ENCODE measurements at places on chromosomes 4 and X.

- peak; percentile 53 for DNase-seq
Observed at GRCh38 chrX:54495814-54496516, at the start of gene FGD1. TSS of gene FGD1 (minus strand) at chrX:54496234. CDS start at chrX:54495432, 802 bp downstream.

GRCh38 chr4:2732526-2732925, 23.6 kb downstream of the TNIP2 start:
- no peak for DNase-seq

- DNase-seq, result no peak
Observed at GRCh38 chr4:41799126-41799525, 50.6 kb upstream of the PHOX2B start.

DNA sequence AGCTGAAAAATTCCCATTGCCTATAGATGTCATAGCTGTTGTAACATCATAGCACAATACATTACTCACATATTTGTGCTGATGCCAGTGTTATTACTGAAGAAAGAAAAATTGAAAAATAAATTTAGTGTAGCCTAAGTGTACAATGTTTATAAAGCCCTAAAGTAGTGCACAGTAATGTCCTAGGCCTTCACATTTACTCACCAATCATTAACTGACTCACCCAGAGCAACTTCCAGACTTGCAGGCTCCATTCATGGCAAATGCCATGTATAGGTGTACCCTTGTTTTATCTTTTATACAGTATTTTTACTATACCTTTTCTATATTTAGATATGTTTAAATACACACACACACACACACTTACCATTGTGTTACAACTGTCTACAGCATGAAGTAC, 265.4 kb upstream of the MAGEB18 start:
- no peak for DNase-seq

DNA sequence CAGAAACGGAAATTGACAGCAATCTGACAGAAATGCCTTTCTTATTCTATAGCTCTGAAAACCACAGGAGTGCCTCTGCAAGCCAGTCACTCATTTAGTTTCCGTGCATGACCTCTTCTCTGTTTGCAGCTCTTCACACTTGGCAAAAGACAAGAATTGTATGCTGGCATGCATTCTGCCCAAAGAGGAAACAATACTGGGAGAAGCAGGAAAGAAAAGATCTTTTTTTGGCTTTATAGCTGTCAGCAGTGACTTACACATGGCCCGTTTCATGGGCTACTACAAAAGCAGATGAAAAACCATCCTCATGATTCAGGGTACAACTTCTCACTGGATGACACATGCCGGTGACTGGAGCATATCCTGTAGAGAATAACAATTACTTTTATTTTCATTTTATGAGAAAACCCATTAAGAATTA, 249.4 kb downstream of the ADAMTS3 start:
- no peak for DNase-seq

DNA sequence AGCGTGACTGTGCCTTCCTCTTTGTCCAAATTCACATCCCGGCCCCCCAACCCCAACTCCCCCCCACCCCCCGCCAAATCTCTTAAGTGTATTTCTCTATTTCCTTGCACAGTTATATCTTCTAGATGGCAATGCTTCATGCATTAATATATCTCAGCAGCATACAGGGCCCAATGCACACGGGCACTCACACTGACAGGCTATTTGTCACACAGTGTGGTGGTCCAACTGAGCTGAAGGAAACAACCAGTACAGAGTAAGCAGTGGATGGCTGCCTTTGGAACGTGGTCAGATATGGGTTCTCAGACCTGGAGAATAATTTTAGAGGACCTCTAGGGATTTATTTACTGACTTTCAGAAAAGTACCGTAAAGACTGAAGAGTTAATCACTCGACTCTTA, 681 bp downstream of the EXOC1 start:
- DNase-seq, result no peak

DNA sequence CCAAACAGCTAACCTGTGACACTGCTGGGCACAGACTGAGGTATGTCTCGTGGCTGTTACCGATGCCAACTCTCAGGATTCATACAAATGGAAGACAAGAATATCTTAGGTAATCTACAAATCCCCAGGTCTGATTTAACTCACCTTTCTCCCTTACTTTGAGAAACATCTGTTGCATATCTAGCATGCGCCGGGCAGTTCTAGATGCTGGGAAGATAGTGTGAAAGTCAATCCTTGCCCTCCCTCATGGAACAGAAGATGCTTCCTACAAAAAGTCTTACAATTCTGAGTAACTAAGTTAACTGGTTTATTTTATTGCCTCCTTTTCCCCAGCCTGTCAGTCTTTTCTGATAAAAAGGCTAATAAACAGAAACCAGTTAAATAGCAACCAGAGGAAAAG, 212.2 kb upstream of the FAT1 start:
- no peak for DNase-seq

- DNase-seq, result no peak
Observed at GRCh38 chr4:165461159-165461821, 82.5 kb downstream of the CPE start.

DNA sequence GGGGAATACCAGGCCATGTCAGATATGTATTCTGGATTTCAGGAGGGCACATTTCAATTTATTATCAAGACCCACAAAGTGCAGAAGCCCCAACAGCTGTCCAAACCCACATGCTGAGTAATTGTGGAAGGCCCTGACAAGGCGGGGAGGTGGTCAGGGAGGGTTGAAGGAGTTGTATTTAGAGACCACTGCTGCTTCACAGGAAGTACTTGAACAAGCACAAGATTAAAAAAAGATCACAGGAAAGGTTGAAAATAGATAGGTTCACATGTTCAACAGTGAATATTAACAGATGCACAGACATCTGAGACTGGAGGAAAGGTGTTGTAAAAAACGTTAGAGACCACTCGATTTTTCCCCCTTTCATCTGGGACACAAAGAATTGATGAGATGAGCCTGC, 17.9 kb downstream of the ATP8A1 start:
- DNase-seq, result no peak

DNA sequence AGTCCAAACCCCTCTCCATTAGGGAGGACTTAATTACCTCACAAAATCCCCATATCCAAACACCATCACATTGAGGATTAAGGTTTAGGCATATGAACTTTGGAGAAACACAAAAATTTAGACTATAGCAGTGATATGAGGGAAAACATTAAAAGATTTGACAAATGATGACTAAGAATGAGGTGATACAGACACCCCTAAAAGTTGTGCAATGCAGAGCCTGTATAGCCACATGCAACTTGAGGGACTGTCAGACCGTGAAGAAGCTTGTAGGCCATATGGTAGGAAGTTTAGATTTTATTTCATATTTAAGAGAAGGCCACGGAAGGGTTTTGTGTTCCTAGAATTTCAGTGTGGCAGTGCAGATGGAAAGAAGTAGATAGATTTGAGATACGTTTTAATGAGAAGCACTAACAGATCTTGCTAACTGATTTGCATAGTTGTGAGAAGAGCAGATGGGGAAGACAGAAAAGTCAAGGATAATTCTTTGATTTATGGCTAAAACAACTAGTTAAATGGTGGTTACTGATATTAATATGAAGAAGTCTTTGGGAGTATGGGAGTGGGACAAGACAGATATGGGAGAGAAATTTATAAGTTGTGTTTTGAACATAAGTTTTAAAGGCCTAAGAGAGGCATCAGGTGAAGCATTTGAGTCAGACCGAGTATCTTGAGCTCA, 5.5 kb upstream of the FIP1L1 start:
- no peak for DNase-seq

DNA sequence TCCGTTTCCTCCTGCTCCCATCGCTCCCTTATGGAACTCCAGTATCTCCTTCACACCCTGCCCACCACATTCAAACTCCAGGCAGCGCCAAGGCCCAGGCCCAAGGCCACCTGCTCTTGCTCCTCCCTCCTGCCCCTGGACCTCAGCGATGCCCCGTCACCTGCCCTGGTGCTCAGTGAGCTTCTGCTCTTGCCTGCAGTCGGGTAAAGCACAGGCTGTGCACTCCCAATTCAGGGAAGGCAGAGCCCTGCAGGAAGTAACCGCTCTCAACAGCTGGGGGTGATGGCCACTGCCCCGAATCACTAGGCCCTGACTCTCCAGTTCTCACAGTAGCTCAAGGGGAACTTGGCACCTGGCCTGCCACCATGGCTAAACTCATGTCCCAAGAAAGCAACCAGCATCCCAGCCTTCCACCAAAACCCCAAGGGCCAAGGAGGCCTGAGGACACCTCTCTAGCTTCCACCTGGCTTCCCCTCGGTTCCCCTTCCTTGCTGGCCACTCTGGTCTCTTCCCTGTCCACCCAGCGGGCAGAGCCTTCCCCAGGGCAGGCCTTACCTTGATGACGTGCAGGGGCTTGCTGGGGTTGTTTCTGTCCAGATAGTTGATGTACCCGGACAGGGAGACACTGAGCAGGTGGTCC, 29.3 kb downstream of the WDR1 start:
- DNase-seq, result no peak

DNA sequence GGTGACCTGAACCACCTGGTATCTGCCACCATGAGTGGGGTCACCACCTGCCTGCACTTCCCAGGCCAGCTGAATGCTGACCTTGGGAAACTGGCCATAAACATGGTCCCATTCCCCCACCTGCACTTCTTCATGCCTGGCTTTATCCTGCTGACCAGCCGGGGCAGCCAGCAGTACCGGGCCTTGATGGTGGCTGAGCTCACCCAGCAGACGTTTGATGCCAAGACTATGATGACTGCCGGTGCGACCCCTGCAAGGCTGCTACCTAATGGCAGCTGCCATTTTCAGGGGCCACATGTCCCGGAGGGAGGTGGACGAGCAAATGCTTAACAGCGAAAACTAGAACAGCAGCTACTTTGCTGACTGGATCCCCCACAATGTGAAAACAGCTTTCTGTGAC, 67.5 kb upstream of the FAM241A start:
- no peak for DNase-seq

GRCh38 chr4:185587427-185588161, 52.3 kb upstream of the PDLIM3 start:
- peak; percentile 75 for DNase-seq

DNA sequence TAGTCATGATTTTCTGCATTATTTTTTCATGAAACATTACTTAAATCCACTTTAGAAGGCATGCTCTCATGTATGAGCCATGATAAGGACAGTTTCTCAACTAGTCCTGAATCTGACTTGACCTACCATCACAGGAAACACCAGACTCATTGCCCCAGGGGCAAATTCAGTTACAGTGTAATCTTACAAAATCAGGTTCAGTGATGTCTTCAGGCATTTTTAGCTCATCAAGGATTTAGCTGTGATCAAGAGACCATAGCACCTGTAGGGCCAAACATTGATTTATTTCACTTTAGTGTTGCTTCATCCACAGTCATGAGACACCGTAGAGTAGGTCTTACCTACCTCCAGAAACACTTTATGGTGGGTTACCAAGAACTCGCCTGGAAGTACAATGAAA, 3.1 kb upstream of the TASL start:
- no peak for DNase-seq

GRCh38 chrX:112048707-112049106, 33.9 kb downstream of the TRPC5 start:
- no peak for DNase-seq

GRCh38 chr4:102759831-102760644, 730 bp downstream of the MANBA start:
- peak; percentile 6 for DNase-seq

DNA sequence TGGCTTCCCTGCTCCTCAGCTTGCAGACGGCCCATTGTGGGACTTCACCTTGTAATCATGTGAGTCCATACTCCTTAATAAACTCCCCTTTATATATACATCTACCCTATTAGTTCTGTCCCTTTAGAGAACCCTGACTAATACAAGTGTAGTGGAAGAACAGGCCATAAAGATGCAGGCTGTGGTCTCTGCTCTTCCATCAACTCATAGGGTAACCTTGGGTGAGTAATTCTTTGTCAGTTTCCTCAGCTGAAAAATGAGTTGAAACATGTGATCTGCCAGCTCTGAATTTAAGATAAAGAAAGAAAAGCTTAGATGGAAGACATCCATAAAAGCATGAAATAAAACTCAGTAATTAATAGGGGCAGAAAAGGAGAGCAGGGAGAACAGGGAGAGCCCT, 103.6 kb downstream of the ENOX2 start:
- no peak for DNase-seq

DNA sequence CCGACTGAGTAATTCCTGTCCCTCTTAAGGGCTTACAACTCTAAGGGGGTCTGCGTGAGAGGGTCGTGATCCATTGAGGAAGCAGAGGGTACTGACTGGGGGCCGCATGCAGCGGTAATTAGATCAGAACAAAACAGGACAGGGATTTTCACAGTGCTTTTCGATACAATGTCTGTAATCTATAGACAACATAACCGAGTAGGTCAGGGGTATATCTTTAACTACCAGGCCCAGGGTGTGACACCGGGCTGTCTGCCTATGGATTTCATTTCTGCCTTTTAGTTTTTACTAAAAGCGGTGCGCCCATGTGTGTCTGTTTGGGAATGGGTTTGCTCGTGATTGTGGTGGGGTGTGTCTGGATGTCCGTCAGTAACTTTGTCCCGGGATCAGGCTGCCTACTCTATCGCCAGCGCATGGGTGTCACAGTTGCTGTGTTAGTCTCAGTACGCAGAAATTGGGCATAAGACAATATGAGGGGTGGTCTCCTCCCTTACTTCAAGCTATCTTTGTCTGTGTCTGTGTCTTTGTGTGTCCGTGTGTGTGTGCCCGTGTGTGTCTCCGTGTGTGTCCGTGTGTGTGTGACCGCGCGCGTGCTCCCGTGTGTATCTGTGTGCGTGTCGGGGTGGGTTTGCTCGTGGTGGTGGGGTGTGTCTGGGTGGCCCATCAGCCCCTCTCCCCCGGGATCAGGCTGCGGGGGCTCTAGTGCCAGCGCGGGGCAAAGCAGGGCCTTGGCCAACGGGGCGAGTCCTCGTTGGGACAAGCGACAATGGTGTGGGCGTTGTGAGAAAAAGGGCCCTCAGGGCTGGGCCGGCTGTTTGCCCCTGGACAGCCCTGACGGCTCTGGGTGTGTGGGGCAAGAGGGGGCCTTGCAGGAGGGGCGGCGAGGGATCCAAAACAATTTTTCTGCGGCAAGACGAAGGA, 10.4 kb downstream of the FRG2 start:
- no peak for DNase-seq

GRCh38 chr4:155891058-155891457, 12.4 kb upstream of the TDO2 start:
- no peak for DNase-seq

GRCh38 chrX:117711782-117712181, 404.8 kb downstream of the KLHL13 start:
- DNase-seq, result no peak

DNA sequence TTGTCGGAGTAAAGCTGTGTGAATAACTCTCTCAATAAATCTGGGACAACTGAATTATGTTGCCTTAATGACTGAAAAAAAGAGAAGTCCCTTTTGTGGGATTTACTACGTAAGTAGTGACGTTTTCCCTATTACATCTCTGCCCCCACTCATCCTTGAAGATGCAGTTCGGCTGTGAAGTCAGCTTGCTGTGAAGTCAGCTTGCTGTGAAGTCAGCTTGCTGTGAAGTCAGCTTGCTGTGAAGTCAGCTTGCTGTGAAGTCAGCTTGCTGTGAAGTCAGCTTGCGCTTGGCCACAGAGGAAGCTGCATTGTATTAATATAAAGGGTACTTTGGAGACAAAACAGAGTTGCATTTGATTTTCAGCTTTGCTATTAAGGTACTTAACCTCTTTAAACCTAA, 8.0 kb upstream of the VAMP7 start:
- no peak for DNase-seq
